ENCODE measurements at places on chromosomes 7 and 10.

- no peak for DNase-seq
Measured at GRCh38 chr10:19961076-19962053, 145.1 kb downstream of the PLXDC2 start.

GRCh38 chr7:157529768-157530560 is 193.2 kb downstream of the DNAJB6 start:
- DNase-seq, result no peak

DNA sequence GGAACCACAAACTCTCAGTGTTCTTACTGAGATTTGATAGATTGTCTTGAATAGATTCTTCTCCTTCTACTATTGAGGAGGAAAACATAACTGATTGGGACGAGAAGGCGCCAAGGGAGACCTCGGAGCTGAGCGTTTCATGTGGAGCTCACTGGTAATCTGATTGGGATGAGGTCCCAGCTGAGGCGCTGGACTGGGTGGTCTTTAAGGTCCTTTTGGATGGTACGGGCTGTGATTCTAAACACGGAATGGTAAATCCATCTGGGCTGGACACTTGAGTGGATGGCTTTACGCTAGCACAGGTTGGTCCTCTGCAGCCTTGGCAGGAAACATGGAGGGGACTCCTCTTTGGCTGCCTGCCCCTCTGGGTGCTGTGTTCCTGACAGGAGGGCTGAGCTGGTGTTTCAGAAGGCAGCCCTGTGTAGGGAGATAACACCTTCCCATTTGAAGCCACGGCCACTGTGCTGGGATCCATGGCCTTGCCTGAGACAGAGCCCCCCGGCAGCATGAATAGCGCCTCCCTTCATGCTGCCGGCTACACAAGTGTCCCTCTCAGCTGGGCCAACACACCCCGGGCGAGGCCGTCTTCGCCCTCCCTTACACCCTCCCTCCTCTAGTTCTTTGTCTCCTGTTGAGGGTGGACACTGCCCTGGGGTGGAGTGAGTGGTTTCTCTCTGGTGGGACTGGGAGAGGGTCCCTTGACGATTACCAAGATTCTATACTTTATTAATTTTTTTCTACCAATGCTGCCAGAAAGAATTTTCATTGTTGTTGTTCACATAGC is 203.2 kb upstream of the SHH start:
- DNase-seq, result no peak

DNA sequence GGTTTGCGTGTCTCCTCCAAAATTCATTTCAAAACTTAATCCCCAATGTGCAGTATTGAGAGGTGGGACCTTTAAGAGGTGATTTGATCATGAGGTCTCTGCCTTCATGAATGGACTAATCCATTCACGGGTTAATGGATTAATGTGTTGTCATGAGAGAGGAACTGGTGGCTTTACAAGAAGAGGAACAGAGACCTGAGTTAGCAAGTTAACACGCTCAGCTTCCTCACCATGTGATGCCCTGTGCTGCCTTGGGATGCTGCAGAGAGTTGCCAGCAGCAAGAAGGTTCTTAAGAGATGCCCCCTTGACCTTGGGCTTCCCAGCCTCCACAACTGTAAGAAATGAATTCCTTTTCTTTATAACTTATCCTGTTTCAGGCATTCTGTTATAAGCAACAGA is 3.7 kb upstream of the TCTN3 start:
- DNase-seq, result no peak

DNA sequence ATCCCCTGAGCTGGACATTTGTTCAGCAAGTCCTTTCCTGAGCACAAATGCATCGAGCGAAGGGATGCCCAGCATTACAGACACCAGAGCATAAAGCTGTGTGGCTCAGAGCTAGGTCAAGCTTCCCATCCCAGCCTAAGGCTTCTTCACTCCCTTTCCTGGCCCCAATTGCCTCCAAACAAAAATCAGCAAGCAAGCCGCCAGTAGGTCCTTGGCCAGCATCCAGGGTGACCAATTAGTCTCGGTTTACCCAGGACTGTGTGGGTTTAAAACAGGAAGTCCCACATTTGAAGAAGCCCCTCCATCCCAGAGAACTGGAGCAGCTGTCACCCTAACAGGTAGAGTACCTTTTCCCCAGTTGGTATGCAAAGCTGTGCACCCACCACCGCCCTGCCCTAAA is 51.2 kb downstream of the PRKAG2 start:
- DNase-seq, result no peak

DNA sequence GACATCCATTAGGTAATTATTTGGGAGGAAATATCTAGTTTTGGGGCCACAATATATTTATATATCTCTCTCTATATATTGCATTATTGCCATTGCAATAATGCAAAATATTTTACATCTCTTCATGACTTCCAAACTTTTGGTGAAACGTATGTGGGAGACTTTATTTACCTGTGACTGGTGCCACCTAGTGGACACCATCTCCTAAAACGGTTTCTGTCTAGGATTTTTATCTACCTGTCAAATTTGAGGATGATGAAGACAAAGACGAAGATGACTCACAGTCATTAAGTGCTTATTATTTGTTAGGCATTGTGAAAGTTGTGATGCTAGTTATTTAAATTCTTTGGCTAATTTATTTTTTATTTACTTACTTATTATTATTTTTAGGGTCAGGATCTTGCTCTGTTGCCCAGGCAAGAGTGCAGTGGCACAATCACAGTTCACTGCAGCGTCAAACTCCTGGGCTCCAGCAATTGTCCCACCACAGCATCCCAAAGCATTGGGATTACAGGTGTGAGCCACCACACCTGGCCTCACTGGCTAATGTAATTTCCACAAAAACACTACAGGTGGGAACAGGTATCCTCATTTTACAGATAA is 18.7 kb upstream of the CBLL1 start:
- DNase-seq, result peak; percentile 25
